ENCODE measurements at places on chromosomes 13 and 19.
A peak's percentile ranks its signal among the peaks of the same experiment; 100 is the strongest.

GRCh38 chr13:31001647-31002046 is 69.2 kb downstream of the TEX26 start:
- no peak for DNase-seq

DNA sequence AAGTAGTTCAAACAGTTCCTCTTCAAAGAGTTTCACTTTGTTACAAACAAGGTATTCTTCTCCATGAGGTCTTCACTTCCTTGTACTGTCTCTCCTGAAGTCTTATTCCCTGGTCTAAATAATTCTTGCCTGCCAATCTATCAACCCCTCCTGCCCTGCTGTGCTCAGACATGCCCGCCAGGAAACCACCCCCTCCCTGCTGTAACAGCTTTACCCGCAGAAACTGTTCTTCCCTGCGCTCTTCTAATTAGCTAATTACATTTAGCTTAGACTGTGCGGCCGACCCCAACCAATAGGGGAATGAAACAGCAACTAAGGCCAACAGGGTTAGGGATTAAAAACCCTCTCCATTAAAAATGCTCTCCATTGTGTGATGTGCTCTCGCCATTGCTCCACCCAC is 46.7 kb downstream of the ZNF846 start:
- DNase-seq = no peak

DNA sequence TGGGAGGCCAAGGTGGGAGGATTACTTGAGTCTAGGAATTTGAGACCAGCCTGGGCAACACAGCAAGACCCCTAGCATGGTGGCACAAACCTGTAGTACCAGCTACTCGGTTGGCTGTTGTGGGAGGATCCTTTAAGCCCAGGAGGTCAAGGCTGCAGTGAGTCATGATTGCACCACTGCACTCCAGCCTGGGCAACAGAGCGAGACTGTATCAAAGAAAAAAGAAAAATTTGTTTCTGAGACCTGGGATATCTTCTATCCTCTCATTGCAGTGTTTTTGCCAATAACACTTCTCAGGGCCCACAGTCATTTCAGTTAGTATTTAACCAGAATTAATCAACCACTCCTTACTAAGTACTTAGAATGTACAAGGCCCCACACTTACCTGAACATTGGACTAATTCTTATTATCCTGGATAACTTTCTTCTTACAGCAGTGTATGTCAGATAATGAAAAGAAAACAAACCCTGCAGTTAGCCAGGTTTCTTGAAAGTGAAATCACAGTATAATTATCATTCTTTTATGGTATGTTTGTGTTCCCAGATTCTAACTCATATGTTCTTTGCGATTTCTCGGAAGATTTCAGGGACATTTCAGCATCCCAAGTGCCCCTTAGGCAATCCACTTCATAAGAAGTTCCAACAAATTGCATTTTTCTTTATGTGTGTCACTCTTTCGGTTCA is 75.6 kb upstream of the KLF5 start:
- DNase-seq = no peak

DNA sequence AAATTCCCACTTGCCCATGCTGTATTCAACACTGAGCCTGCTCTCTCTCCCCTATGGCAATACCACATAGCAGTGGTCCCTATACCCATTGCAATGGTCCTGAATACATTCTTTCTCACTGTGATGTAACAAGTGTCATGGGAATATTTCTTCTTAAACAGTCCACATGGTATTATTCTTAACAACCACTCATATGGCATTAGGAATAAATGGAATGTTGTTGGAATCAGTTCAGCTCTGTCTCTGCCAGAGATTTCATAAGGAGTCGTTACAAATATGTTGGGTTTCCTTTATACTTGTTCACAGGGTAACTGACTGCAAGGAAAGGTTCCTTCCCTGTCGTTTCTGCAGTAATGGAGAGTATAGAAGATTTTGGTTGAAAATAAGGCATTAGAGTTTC is 128.3 kb upstream of the SPATA13 start:
- DNase-seq = no peak

DNA sequence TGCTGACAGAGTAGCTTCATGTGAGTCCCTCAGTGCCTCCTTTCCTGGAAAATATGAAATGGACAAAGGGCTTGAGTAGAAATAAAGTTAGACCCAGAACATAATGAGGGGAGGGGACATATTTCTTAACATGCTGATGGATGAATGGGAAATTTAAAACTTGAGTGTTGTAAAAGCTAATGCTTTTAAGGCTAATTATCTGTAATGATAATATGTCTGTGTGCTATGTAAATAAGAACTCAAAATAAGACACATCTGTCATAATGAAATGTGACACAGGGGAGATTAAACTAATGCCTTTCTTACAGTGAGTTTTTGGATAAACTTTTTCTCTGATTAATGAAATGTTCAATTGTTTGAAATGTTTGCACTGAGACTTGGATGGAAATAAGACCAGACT is 65.8 kb upstream of the RFXAP start:
- no peak for DNase-seq

DNA sequence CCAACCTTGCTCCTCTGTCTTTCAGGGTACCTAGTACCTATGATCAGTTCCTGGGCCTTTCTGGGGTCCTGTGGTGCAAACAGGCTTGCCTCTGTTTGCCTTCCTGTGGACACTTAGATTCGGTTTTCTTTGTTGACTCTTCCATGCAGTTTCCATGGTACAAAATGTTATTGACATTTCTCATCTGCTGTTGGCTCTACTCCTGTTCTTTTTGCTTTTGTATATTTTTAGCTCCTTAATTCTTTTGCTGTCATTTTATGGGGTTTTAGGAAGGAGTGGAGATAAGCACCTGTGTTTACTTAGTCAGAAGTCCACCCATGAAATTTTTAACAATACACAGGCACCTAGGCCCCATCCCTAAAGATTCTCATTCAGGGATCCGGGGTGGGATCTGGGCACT is 20.5 kb upstream of the CNMD start:
- DNase-seq = no peak

DNA sequence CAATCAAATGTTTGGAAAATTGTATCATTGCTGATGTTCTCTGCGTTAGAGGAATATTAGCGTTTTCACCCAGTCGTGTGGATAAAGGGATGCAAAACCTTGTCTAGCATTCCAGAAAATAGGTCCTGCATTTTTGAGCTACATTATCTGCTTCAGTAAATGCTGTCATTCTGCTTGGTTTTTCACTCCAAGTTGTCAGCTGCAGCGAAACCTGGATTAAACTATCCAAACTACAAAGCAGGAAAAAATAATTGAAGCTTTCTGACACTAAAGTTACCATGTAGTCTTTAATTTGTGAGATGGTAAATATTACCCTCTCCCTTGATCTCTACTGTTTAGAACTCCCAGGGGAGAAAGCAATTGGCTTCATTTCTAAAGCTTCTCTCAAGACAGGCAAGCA is 1795.5 kb upstream of the PRR20A start:
- no peak for DNase-seq

- no peak for DNase-seq
Measured at GRCh38 chr19:8110931-8111330, 38.5 kb downstream of the FBN3 start.

DNA sequence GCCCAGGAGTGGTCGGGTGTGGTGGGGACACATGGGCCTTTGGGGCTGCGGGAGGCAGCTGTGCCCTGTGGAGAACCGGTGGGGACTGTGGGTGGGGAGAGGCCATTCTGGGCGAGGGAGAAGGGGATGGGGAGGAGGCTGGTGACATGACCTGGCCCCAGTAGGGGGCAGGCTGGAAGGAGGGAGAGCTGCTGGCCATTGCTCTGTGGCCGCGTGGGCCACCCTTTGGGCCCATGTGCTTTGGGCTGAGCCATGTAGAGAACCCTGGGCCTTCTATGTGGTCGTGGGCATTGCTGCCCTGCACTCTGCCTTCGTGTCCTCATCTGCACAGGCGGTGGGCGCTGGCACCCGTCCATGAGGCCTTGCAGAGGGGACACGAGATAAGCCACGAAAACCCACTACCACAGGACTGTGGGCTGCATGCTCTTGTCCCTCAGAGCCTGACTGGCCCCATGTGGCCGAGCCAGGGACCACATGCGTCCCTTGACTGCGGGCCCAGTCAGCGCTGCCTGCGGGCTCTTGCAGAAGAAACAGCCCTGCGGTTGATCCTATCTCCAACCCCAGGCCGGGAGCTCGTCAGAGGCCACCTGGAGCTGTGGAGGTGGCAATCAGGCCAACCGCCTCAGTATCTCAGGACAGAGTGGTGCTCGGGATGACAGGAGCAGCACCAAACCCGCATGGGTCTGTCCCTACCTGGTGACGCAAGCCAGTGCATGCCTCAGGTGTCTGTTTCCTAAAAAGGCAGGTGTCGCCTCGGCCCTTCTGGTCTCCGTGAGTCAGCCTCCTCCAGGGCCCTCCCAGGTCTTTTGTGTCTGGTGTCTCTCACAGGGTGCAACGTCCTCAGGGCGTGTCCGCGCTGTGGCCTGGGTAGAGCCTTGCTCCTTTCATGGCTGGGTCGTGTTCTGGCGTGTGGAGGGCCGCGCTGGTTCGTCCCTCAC is 14.3 kb downstream of the FZR1 start:
- DNase-seq = no peak

DNA sequence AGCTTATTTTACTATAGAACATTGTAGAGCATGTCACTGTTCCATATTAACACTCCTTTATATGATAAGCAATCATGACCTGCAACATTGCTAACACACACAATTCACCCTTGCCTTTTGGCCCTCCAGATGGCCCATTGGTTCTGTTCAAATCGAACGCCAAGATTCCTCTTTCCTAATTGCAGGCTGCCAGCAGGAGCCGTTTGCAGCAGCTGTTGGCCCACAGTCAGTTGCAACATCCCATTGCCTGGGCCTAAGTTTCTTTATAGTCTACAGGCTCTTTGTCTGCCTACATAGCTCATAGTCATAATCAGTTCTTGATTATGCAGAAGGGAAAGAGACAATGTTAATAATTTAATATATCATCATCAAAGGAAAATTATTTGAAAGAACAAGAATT is 37.6 kb downstream of the KCTD12 start:
- DNase-seq = peak; percentile 39

DNA sequence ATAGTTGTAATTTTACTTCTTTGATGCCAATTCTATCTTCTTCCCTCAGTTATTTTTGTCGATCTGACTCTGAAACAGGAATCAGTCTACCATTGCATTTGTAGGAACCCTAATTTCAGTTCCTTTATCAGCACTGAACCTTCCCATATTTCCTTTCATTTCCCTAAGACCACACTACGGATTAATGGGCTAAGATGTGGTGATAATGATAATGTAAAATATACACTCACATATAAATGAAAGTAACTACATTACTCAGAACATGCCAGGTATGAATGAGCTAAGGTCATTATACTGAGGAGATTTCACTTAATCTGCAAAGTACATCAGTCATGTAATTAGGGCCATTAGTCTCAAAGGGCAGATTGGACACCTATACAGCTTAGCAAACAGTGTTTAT is 60.2 kb upstream of the RFC3 start:
- no peak for DNase-seq

GRCh38 chr13:46934749-46935148 is 37.9 kb upstream of the HTR2A start:
- no peak for DNase-seq

DNA sequence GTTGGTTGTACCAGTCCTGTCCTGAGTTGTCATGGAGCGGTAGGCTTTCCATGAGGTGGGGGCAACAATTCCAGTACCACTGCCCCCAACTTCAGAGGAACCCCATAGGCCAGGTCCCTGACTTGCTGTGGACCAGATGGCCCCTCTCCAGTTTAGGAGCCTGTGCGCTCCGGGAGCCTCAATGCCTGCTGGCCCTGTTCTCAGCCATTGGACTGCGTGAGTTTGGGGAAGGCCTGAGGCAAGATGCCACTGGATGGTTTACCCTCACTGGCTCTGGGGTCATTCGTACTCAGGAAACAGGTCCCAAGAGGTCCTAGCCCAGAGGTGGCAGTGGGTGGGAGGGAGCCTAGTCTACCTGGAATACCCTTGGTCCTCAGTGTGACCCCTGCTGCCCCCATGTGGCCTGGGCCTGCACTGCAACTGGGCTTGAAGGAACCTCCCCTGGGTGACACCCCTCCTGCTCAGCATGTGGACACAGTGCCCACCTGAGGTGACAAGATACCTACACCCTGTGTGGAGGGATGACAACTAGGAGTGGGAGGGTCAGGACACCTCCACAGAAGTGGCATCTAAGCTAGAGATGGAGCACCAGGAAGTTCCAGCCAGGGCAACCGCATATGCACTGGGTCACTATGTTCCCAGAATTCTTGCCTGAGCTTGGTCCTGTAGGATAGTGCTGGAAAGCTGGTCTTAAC is 6.0 kb upstream of the PRR19 start:
- peak; percentile 51 for DNase-seq

DNA sequence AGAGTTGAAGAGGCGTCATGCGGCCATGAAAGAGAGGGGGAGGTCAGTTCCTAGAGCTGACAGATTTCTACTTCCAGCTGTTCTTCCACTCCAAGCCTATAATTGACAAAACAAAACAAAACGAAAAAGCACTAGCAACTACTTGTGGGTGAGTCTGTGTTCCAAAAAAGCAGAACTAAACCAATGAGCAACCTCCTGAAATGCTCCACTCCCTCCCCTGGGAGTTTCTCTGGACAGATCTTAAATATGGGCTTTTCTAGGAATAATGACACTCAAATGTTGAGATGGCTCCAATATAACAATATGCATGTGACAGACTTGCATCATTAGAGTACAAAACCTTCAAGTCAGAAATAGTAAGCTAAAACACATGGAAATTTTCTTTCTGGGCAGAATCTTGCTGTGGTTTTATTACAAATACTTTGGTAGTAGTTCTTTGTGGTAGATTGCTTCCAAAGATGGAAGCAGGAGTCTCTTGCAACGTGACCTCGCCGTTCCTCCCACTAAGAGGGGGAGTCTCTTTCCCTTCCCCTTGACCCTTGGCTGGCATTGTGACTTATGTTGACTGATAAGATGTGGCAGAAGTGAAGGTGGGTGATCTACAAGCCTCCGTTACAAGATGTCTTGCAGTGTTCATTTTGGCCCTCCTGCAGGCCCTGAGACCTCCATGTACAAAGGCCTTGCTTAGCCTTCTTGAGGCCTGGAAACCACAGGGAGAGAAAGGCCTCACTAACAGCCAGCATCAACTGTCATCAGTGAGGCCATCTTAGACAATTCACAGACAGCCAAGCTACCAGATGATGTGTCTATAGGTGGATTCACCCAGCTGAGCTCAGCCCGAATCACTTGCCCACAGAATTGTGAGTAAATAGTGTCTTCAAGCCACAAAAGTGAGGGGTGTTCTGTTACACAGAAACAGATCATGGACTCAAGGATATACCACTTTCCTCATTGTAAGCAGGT is 173.1 kb upstream of the RFC3 start:
- peak; percentile 32 for DNase-seq

GRCh38 chr19:35207391-35207871 is 21.1 kb downstream of the FAM187B start:
- no peak for DNase-seq

Measured in Kasumi-1 (cell line).